ENCODE measurements at places on chromosomes 13 and 19.

DNA sequence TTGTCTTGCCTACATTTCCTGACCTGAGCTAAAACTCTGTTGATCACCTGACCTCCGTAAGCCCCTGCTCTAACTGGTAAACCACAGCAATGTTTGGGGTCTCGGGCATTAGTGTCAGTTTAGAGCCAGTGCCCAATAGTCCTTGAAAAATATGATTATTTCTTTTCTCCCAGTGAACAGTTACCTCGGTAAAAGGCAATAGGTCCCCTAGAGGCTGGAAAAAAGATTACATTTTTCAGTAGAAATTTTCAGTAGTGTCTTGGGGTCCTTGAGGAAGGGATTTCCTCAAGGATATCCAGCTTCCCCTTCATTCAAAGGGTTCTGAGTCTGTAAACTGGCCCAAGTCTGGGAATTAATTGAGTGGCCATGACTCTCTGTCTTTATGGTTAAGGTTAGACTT lies 177.5 kb downstream of the SLC7A1 start:
- DNase-seq = no peak

- no peak for DNase-seq
Measured at GRCh38 chr13:25118378-25118905, 22.5 kb downstream of the PABPC3 start.

DNA sequence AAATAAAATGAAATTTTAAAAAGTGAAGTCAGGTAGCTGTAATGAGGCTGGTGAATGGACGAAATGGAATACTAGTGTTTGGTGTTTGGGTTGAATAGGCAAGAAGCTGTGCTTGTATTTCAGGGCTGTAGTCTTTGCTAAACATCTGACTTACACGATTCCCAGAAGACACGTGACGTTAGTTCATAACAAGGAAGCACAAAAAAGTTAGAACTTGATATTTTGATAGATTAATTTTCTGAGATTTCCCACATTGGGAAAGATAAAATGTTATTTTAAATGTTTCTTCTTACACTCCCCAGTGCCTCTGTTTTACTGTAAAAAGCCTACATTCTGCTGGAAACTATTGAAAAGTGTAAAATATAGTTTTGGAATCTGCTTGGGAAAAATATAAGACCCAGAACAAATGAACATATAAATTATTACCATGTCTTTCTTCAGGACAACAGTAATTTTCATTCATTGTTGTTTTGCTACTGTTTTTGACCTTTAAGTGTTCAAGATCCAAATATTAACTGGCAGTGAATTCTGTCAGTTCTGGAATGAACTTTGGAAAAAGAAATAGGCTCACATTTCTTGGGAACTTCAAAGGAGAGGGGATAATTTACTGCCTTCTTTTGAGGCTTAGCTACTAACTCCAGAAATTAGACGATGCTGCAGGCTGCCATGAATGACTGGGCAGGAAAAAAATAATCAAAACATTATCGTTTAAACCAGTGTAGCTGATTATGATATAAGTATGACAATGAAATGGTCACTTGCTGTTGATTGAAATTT lies 241.3 kb downstream of the SLITRK6 start:
- no peak for DNase-seq

DNA sequence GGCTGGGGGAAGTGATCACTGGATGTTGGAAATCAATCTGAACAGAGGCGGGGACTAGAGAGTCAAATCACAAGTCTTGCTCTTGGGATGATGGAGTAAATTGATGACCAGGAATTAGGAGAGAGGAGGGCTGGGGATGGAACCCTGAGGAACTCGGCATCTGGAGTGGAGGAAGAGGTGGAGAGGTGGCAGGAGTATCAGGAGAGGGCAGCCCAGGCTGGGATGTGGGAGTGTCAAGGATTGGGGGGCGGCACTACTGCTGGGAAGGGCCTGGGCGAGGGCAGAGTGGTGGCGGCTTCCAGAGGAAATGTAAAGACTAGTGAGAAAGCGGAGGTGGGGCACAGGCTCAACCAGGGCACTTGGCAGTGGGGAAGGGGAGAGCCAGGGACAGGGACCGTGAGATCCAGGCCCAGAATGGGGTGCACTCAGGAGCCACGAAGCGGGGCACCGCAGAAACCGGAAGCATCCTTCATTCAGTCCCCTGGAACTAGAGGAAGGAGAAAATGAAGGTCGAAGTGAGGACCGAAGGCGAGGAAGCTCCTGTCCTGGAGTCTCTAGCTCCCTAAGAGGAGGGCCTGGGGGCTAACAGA lies 81.2 kb upstream of the GPR183 start:
- no peak for DNase-seq

DNA sequence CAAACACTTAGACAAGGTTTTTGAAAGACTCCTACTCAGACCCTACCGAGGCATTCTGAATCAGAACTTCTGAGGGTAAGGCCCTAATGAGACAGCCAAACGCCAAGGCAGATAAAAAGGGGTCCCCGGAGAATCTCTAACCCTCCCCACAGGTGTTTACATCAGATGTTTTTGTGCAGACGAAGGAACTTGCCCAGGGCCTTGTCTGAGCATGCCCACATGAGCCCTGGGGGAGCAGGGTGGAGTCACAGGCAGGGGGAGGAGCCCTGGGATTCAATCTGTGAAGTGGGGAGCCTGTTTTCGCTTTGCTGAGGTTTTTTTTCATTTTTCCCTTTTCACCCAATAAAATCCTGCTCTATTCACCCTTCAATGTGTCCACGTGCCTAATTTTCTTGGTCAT lies 61.6 kb upstream of the MED4 start:
- DNase-seq = no peak

DNA sequence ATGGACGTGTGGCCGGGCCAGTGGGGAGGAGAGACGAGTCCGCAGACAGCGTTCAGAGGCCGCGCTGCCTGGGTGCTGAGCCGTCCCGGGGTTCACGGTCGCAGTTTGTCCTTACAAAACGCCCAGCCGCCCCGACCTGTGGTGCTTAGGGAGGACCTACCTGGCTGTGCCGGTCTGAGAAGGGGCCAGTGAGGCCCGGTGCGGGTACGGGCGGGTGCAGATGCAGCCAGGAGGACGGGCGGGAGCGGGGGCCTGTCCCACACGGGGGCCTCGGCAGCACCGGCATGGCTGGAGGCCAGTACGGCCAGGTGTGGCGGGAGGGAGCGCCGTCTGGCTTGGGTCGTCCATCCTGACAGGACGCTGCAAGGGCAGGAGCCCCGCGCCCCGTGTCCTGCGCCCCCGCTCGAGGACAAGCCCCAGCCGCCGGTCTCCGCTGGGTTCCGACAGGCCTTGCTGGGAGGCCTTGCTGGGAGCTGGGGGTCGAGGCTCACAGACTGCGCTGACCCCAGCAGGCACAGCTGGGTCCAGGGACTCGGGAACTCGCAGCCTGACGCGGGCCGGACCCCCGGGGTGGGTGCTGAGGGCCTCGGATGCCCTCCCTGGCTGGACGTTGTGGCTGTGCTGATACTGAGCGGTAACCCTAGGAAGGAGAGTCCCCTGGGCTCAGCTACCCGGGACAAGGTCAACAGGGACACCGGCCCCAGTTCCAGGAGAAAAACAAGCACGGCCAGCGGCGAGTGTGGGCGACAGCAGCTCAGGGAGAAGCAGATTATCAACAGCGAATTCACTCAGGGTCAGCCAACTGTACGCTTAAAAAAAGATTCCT lies 5.3 kb upstream of the PROZ start:
- peak; percentile 52 for DNase-seq
